NCI-H748 treated with DMSO at 0.1 percent for 48 hours (cell line): ENCODE measurements at places on chromosomes 2 and 18.
A peak's percentile ranks its signal among the peaks of the same experiment; 100 is the strongest.

GRCh38 chr18:36297417-36298125, at the start of gene FHOD3:
Gene FHOD3 (plus strand): TSS chr18:36297713. CDS start chr18:36297836, 123 bp downstream.
- DNase-seq = peak; percentile 44

DNA sequence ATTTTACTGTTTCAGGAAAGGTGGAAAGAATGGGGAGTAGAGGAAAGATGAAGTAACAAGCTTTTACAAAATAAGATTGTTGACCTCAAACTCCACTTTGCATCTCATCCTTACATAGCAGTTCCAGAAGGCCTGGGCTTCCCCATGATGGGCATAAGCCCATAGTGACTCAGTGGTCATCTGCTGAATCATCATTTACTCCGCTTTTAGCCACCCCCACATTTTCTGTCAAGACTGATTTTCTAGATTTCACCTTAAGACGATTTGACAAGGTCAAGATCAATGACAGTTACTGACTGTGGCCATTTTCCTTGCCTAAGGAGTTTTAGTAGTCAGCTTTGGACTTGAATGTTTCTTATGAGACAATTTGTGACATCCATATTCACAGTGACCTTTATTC, 49.4 kb downstream of the PLEKHM3 start:
- no peak for DNase-seq

- DNase-seq = no peak
Observed at GRCh38 chr2:48510329-48510728, 19.6 kb upstream of the STON1 start.

- DNase-seq = no peak
Observed at GRCh38 chr2:71720596-71721361, 267.4 kb downstream of the DYSF start.

DNA sequence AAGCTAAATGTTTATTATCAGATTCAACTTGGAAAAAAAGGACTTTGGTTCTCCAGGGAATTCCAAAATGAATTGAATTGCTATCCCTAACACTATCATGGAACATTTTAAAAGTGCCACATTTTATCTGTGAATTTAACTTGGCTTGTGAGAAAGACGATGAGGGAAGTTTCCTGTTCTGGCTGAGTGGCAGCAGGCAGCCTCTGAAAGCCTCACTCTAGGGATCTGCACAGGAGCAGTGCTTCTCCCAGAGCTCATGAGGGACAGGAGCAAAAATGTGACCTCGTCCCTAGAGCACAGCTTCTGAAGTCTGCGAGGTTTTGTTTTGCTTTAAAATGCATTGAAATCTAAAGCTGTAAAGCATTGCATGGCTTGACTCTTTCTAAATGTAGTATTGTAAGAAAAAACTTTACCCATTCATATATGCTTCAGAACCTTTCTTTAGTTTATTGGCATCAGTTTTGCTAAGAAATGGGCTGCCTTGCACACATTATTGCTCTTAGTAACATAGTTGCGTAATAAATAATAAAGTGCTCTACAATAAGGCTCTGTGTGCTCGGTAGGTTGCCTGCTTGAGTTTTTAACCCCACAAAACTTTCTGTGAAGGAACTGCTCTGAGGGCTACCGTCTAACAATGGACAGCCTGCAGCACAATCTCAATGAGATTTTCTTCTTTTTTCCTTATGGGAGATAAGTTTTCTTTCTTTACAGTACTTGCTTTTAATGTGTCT, 136.2 kb upstream of the CDCA7 start:
- DNase-seq = no peak

DNA sequence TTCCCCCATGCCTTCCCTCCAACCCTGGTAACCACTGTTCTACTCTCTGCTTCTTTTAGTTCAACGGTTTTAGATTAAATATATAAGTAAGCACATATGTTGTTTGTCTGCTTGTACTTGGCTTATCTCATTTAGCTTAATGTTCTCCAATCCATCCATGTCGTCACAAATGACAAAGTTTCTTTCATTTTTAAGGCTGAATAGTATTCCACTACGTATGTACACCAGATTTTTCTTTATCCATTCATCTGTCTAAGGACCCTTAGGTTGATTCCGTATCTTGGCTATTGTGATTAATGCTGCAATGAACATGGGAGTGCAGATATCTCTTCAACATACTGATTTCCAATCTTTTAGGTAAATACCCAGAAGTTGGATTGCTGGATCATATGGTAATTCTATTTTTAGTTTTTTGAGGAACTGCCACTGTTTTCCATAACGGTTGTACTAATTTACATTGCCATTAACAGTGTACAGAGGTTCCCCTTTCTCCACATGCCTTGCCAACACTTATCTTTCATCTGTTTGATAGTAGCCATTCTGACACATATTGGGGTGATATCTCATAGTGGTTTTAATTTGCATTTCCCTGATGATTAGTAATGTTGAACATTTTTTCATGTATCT, 8.1 kb downstream of the ASB3 start:
- DNase-seq = no peak

- no peak for DNase-seq
Observed at GRCh38 chr18:3217948-3218647, 1.7 kb downstream of the MYOM1 start.

DNA sequence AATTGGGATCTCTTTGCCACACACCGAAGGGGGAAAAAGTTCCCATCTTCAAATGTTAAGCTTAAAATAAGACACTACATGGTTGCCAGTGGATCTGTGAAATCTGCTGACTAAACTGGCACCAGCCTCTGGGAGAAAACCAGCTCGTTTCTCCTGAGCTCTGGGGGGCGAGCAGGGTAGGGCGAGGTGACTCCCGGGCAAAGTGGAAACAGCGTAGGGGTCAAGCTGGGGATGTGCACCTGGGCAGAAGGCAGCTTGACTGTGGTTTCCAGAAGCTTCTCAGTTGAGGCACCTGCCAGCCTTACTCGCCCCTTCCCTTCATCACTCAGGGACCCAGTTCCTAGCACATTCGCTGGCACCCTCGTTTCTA, 62.8 kb downstream of the SFXN5 start:
- DNase-seq = no peak

DNA sequence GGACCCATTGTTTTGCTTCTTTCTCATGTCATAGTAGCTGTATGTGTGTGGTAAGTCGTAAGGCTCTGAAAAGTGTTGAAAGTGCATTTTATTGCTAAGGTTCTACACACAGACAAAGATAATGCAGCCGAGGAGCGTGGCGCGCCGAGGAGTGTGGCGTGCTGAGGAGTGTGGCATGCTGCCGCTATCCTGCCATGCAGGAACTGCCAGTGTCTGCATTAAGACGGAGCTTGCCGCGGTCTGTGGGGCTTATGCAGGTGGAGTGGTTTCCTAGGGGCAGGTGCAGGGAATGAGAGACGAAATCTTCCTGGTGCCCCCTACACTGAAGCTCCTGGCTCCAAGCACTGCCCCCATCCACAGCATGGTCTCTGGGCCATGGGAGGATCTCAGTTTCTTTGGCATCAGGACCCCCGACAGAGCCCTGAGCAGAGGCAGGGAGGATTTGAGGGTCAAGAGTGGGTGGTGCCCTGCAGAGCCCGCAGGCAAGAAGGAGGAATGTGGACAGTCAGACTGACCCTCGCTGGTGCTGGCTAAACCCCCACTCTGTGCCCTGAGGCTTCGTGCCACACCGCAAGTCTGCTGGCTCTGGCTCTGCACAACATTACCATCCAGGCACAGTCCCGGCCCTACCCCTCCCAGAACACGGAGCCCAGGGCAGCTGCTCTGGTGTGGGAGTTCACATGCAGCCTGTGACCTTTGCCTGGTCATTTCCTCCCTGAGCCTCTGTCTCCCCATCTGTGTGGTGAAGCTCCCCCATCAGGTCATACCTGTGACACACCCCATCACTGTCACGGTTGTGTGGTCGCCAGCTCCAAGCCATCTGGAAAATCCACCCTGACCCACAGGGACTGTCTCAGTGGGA, 3.2 kb downstream of the SNED1 start:
- DNase-seq = no peak

- DNase-seq = no peak
Observed at GRCh38 chr2:120404274-120404673, 58.3 kb downstream of the INHBB start.

DNA sequence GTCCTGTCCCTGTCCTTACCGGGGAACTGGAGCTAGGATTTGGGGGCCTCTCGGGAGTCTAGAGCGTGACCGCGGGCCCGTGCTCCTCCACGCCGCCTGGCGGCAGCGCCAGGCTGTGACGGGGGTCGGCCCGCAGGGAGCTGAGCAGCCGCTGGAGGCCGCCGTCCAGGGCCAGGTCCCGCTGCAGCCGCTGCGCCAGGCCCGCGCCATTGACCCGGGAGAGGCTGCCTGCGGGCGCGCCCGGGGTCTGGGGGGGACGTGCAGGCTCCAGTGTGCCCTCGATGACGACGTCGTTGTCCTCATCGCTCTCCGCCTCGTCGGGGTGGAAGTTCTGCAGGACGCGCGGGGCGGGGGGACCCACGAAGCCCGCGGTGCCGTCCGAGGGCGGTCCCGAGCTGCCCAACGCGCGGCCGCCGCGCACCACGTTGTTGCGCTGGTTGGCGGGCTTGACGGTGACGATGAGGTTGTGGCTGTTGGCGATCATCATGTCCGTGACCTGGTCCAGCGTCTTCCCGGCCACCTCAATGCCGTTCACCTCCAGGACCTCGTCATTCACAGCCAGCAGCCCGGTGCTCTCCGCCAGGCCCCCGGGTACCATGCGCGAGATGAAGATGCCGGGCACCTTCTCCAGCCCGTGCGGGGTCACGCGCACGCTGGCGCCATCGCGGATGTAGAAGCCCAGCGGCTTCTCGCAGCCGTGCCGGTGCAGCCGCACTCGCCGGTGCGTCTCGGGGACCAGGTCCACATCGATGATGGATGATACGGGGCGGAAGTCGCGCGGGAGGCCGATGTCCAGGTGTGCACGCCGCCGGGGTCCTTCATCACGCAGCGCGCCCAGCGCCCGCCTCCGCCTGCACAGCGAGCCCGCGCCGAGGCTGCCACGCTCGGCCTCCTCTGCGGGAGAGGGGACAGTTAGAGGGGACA, 50.9 kb downstream of the ADNP2 start:
- peak; percentile 19 for DNase-seq

DNA sequence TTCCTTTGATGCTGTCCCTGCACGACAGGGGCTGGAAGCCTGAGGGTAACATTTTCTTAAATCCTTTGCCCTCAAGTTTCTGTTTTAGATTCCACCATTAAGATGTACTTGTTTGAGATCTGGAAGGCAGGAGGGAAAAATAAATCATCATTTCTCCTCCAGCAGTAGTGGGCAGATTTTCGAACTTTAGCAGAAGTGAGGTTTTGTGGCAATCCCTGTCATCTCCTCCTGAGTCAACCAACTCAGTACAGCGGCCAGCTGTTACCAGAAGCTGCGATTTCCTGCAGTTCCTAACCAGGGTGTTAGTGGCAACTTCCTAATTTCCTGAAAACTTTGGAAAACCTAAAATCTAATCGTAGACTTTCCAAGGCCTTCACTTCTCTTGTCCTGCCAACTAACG, 517.2 kb upstream of the ACVR2A start:
- no peak for DNase-seq

DNA sequence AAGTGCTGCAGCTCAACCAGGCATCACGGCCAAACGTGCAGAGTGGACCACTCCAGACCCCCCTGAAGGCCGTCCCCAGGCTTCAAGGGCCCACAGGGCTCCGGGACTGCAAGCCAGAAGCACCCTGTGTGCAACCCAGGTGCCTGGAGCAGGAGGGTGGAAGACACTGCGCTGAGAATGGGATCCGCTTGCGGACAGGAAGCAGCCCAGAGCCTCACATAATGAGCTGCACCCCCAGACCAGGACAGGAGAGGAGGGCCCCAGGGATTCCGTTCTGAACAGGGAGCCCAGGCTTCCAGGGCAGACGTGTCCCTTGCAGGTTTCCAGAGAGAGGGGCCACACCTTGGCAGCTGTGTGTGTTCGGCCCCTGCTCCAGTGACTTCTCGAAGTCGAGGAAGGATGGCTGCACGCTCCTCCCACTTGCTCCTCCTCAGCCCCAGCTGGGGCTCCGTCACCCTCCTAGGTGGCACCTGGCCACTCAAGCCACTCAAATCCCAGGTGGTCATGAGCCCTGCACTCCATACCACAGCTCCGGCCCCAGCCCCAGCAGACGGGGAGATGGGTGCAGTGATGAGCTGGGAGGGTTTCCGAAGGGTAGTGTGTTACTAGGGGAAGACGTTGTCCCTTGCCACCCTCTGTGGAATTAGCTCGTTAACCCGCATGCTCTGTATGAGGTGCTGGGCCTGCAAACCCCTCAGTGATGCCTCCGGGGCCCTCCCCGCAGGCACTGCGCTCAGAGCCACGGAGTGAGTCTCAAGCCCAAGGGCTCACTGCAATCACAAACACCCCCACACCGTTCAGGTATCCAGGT, 79.2 kb downstream of the NDUFA10 start:
- no peak for DNase-seq

DNA sequence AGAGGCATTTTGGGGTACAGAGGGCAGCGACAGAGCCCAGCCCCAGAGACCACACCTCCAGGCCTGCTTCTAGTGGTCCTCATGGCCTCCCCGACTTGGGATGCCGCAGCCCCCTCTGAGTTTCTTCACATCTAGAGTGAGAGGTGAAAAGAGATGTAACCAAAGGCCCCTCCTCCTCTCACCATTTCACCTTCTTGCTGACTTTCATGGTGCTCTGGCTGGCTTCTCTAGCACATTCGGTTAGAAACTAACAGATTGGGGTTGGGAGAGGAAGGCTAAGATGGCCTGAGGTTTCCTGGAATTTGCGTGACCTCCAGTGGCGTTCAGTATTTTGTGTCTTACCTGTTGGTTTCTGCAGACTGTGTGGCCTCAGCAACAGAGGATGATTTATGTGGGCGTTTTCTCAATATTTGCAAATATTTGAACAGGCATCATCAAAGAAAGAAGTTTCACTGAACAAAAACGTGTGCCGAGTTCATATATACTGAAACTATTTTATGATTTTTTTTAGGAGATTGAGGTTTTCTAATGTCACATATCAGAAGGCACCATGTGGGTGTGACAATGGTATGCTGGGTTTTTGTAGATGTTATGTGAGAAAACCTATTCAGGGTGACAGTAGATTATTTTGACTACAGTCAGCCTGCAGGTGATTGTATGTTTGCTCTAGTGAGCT, 69.9 kb upstream of the BCL2L11 start:
- DNase-seq = no peak

DNA sequence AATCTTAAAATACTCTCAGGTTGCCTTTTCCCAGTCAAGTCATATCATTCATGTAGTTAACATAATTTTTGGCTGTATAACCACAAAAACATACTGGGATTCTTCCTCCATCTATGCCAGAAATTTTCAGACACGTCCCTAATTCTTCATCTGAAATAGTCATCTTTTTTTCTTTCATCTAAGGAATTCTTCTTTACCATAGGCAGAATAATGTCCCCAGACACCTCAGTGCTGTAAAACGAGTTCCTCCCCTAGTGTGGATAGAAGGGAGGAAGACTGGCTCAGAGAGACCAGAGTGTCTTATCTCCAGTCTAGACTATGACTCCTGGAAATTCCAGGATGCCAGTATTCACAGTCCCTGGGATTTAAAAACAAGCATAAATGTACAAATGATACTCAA, 127.8 kb downstream of the MREG start:
- DNase-seq = no peak

- DNase-seq = no peak
Observed at GRCh38 chr2:237411683-237412423, 2.1 kb downstream of the COL6A3 start.

DNA sequence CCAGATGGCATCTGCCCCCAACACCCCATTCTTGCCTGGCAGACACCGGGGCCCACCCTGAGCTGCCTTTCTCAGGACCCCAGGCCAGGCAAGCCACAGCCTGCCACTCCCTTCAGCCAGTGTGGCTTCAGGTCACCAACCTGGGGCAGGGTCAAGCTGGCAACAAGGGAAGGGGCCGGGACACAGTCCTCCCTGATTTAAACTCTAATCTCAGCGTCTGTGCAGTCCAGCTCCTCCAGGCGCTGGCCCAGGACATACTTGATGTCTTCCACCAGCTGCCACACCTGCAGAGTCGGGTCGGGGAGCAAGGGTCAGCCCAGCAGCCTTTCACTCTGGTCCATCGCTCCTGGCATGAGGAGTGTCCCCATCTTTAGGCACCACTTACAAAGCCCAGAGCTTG, 29.0 kb upstream of the ALPP start:
- no peak for DNase-seq
